CD4-positive, alpha-beta T cell treated with Interleukin-15 for 4 hours (primary cell): ENCODE measurements at places on chromosomes 6 and 20.

- peak; percentile 75 for DNase-seq
These were observed 35.2 kb upstream of the MDFI start for GRCh38 chr6:41602864-41603608.

GRCh38 chr6:47151232-47151898 lies 109.2 kb upstream of the ADGRF1 start:
- no peak for DNase-seq

DNA sequence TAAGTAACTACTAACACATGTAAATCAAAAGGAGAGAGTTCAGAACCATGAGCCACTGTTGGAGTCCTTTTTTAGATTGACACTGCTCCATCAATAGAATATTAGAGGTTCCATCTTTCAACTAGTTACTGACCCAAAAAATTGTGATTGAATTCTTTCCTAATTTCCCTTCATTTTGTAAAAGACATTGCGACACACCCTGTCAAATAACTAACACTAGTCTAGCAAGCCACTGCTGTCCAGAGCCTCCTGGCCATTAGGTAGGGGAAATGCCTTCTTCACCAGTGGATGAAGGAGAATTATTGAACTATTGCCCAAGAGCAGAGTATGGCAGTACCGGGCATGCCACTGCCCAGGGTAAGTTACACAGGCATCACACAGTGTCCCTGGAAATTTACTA lies 282.3 kb downstream of the FOXA2 start:
- DNase-seq = no peak

DNA sequence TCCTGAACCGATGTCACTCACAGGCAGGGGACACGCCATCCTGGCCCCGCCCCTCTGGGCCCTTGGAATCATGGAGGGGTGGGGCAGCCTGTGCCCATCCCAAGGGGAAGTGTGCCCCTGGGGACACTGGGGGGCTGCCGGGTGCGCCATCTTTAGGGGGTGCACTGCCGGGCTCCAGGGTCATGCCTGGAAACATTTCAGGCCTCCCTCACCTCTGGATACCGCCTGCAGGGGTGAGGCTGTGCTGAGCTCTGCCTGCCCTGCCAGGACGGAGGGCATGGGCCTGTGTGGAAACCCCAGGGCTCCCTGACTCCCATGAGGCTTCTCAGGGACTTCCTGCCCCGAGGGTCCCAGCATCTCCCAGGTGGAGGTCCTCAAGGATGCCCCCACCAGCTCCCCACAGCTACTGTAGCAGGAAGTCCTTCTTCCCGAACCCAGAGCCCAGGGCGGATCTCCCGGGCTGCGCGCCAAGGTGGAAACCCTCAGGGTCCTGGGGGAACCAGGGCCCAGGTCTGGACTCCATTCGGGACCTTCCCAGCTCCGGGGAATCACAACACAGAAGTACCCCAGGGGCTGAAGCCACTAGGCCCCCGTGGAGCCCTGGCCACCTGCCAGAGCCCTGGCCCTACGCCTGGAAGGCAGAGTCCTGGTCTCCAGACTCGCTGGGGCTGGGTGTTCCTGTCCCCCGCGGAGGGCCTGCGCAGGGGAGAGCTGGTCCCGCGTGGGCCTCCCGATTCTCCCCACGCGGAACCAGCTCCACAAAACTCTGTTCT lies 15.6 kb downstream of the CHRNA4 start:
- DNase-seq = no peak

DNA sequence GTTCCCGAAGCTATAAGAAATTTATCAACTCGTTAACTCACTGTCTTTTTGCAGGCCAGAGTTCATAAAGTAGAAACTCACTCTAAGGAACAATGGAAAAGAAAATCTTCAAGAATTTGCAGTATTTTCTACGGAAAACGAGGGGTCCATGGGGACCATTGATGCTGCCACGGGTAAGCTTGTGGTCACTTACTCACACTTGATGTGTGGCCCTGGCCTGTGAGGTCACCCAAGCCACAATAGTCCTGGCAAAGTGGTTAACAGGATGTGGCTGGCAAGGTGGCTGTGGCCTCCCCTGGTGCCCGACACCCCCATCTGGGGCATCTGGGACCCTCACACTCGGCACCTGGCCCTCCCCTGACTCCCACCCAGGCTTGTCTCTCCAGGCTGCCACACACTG lies 123.4 kb downstream of the C6orf118 start:
- no peak for DNase-seq
